ENCODE measurements at places on chromosomes 7 and 10.

GRCh38 chr7:50851891-50852290, 69.2 kb upstream of the GRB10 start:
- no peak for DNase-seq

DNA sequence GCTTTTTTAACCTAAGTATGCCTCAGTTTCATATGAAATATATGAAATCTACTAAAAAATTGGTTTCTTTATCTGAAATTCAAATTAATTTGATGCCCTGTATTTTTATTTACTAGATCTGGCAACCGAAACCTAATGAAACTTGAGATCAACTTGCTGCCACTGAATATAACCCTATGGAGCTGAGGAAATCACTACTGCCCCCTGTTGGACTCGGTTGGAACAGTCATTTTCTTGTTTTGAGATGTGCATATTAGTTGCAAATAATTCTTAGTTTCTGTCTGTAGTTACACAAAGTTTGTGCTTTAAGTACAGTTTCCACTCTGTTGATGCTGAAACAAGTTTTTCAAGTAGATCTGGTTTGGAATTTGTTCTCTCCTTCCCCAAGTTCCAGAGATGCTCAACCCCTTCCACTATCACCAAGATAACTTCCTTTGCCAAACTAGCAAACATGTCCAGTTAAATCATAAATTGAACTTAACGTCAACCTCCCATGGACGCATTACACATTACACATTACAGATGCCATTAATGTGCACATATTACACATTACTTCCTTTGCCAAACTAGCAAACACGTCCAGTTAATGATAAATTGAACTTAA, 22.2 kb upstream of the EXOC4 start:
- DNase-seq, result no peak

GRCh38 chr10:122190176-122190943, 80.7 kb upstream of the BTBD16 start:
- DNase-seq, result no peak

GRCh38 chr10:70752571-70752970, 32.6 kb downstream of the TBATA start:
- no peak for DNase-seq

DNA sequence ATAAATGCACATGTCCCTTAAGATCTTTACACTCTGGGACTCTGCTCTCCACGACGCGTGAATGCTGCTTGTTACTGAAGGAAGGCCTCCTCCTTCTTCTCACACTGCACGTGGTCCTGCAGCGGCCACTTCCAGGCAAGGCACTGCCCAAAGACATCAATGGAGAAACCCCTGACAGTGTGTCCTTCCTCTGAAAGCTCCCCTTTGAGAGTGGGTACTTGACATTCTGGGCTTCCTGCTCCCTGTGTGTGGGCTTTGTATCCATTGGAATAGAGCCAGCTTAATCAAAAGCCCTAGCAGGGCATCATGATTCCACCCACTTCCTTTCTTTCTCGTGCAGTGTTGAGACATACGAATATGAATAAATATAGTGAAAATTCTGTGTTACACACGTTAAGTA, 69.7 kb upstream of the STK17A start:
- DNase-seq, result no peak

DNA sequence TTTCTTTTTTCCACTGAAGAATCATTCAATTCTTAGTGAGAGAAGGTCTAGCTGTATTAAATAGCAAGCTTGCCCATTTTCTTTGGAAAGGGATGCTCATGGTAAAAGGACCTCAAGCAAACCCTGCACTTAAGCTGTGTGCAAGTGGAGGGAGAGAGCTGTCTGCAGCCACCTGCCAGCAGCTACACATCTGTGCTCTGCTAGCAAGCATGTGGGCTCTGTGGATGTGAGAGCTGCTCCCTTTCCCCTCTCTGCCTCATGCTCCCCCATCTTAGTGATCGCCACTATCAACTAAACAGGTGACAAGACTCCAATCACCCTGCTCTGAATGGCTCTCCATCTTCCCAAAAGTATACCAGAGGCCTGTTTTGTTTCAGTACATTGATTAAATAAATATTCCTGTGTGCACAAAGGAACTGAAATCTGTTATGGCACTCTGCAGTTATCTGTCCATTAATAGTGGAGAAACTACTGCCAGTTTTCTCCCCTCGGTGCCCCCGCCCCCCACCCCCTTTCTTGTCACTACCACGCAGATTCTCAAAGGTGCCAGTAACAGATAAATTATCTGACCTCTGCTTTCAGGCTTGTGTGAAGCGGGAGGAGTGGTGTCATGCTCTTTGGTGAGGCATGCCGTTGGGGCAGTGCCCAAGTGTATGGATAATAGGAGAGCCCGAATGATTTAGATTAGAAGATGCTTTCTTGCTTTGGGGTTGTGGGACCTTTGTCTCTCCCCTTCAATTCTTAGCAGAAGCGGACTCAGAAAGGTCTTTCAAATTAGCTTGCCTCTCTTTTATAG, 26.4 kb downstream of the AUTS2 start:
- no peak for DNase-seq

DNA sequence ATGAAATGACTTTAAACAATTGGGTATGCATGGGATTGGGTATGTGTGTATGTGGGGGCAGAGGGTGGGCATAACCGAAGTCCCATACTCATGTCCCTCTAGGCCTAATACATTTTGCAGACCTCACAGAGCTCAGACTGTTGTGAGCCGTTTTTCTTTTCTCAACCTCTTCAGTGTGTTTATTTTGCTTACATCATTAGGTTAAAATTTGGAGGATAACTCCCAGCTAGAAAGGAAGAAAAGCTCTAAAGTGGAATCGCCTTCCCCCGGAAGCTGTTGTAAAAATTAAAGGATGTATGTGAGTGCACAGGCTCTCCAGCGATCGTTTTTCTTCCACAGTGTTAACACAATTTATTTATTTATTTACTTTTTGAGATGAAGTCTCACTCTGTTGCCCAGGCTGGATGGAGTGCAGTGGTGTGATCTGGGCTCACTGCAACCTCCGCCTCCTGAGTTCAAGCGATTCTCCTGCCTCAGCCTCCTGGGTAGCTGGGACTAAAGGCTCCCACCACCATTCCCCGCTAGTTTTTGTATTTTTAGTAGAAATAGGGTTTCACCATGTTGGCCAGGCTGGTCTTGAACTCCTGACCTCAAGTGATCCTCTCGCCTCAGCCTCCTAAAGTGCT, 1.5 kb upstream of the H2AZ2 start:
- no peak for DNase-seq

DNA sequence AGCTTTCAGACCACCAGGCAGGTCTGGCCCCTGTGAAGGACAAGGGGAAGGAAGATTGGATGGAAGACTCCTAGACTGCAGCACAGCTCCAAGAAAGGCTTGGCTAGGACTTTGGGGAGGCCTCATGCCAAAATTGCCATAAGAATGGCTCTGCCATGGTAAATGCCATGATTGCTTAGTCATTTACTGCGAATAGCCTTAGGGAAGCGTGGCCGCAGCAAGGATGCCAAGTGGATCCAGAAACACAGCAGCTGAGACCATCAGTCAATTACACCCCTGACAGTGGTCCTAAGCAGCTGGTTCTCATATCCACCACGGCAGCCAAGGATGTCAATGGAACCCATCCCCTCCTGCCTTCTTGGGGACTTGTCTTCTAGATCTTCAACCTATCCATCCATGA, 88.2 kb upstream of the AUTS2 start:
- no peak for DNase-seq

GRCh38 chr10:88270871-88271713, 312.0 kb downstream of the RNLS start:
- no peak for DNase-seq

DNA sequence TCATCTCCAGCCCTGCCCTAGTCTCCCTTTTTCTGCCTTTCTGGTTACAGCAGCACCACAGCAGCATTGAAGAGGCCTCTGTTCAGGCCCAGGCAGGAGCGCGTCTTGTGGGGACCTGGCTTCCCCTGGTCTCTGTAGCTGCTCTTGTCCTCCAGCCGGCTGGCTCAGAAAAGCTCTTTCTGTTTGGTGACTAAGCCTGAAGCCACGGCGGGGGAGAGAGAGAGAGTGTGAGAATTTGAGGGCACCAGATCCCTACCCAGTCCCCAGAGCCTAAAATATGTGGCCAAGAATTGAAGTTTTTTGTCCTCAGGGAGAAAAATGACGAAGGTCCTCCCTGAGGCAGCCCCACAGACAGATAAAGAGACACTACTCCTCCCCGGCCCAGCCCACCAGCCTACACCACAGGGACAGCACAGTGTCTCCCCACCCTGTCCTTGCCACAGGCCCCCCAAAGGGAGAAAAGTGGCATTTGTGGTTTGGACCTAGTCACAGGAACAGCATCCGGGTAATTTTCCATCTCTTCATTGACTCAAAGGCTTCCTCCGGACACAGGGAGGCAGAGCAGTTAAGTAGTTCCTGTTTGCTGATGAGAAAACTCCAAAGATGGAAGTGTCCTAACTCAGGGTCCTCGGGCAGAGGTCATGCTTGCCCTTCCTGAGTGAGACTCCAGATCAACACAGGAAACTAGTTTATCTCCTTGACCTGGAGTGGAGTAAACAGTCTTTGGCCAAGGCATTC, 13.3 kb upstream of the FAM180A start:
- peak; percentile 80 for DNase-seq

DNA sequence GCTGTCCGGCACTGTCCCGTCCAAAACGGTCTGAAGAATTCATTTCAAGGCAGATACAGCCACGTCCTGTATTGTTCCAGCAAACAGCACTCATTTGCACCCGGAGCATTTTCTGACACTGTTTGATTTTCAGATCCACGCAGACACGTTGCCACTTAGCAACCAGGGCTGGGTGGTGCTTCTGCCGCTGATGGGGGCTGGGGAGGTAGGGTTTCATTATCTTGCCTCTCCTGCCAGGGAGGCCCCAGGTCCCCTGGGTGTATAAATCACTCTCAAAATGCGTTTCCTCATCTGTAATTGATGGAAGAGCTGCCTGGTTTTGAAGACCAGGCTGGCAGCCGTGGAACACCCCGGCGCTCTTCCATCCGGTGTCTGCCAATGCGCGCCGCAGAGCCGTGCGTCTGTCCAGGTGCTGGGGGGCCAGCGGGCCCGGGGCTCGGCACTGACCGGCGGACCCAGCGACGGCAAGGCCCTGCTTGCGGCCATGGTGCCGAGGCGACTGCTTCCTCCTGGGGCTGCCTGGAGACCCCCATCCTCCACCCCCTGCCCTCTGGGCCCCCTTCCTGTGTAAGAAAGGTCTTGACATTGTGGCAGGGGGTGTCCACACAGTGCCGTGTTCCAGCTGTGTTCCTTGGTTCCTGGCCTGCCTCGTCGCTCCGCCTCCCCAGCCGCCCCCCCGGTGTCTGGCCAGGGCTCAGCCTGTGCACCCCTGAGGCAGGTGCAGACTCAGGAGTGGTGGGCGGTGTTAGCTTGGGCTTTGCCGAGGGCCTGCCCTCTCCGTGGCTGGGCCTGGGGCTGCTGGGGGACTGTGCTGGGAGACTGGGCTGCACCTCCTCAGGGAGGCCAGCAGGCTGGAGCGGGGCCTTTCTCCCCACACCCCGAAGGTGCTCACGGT, 16.6 kb downstream of the ADGRA1 start:
- DNase-seq, result no peak

- peak; percentile 51 for DNase-seq
Measured at GRCh38 chr7:127844707-127845331, 186.4 kb downstream of the LRRC4 start.

DNA sequence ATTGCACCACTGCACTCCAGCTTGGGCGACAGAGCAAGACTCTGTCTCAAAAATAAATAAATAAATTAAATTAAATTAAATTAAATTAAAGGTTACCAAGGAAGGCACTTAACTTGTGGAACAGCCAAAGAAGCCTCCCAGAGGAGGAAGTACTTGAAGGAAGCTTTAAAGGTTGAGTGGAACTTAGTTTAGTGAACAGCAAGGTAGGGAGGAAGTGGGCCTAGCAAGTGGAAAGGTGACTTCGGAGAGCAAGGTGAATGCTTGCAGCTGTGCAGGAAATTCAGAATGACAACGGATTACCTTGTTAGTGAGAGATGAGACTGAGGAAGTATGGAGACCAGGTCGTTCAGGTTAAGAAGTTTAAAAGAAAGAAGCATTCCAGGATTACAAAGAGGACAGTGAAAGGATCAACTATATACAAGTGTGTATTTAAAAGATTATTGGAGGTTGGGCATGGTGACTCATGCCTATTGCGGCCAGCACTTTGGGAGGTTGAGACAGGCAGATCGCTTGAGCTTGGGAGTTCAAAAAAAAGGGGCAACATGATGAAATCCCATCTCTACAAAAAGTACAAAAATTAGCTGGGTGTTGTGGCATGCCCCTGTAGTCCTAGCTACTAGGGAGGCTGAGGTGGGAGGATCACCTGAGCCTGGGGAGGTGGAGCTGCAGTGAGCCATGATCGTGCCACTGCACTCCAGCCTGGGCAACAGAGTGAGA, 12.8 kb upstream of the RPEL1 start:
- no peak for DNase-seq

GRCh38 chr10:117656385-117657367, 114.1 kb downstream of the EMX2 start:
- no peak for DNase-seq

- DNase-seq, result no peak
Measured at GRCh38 chr7:118109607-118110006, 74.4 kb upstream of the LSM8 start.

- DNase-seq, result no peak
Measured at GRCh38 chr7:155584763-155585531, 38.6 kb upstream of the CNPY1 start.

DNA sequence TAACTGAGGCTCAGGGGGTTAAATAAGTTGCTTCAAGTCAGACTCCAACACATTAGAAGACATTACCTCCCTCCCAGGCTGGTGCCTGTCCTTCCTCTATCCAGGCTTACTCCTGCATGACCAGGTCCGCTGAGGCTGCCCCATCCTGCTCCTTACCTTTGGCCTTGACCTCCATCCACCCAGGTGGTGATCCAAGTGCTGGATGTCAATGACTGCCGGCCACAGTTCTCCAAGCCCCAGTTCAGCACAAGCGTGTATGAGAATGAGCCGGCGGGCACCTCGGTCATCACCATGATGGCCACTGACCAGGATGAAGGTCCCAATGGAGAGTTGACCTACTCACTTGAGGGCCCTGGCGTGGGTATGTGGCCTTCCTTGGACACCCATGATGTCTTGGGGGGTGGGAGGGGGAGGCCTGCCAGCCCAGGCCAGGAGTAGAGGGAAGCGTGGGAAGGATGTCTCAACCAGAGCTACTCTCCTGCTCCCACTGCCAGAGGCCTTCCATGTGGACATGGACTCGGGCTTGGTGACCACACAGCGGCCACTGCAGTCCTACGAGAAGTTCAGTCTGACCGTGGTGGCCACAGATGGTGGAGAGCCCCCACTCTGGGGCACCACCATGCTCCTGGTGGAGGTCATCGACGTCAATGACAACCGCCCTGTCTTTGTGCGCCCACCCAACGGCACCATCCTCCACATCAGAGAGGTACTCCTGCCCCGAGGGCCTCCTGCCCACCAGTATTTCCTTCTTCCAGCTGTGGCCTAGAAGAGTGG, 29.6 kb upstream of the VSIR start:
- no peak for DNase-seq

DNA sequence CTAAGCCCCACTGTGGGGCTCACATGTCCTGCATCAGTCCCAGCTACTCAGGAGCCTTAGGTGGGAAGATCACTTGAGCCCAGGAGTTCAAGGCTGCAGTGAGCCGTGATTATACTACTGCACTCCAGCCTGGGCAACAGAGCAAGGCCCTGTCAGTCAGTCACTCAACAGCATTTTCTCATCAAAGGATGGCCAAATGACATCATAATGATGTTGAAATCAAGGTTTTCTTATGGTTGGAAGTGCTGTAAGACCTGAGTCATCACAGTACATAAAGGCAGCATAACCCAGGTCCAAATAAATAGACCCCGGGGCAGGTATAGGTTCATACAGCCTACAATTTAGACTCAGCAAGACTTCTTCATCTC, 341.1 kb downstream of the PARD3 start:
- no peak for DNase-seq

GRCh38 chr7:49766966-49767365, 6.5 kb upstream of the VWC2 start:
- no peak for DNase-seq

Measured in breast epithelium (tissue), 4 donors.